Right cardiac atrium (tissue), 5 donors: ENCODE measurements at places on chromosomes 16 and 17. TPM values are rescaled to one million over a fixed set of nuclear protein-coding genes. Genes with fewer than 3 reads are reported as not detected.

Gene SLC6A2
- not detected for total RNA-seq

Gene KAT7
- 58.3 TPM for total RNA-seq

Gene PYY
- total RNA-seq = not detected

Gene RASL10B
- total RNA-seq = 47.4 TPM

Gene AMFR
- 88.7 TPM for total RNA-seq

Gene OR3A3
- not detected for total RNA-seq

Gene ZNF385C
- 0.29 TPM for total RNA-seq

Gene CCL17
- not detected for total RNA-seq

Gene PIMREG
- total RNA-seq = 0.38 TPM

Gene KRT32
- not detected for total RNA-seq

Gene TM4SF5
- total RNA-seq = not detected

Gene RAB11FIP4
- total RNA-seq = 8.7 TPM

Gene PIRT
- total RNA-seq = 0.11 TPM

Gene DHX40
- 20.4 TPM for total RNA-seq

Gene DLX3
- not detected for total RNA-seq

Gene CTRB2
- total RNA-seq = not detected

Gene SPATA22
- total RNA-seq = not detected

Gene NTN1
- 189 TPM for total RNA-seq

Gene CD300LF
- not detected for total RNA-seq

Gene AKAP1
- total RNA-seq = 194 TPM

Gene IL4R
- 28.2 TPM for total RNA-seq

Gene CRHR1
- not detected for total RNA-seq

Gene C17orf50
- not detected for total RNA-seq

Gene KRT12
- not detected for total RNA-seq

Gene ATPAF2
- 22.0 TPM for total RNA-seq

Gene LUC7L3
- total RNA-seq = 67.5 TPM

Gene NAE1
- total RNA-seq = 35.6 TPM

Gene PER1
- 96.2 TPM for total RNA-seq

Gene HOXB9
- total RNA-seq = not detected

Gene TBC1D16
- total RNA-seq = 27.8 TPM

Gene FZD2
- 8.4 TPM for total RNA-seq
